ENCODE measurements at places on chromosomes 2 and 18.

GRCh38 chr2:26144031-26144430, 28.9 kb upstream of the GAREM2 start:
- no peak for DNase-seq

- DNase-seq = no peak
Measured at GRCh38 chr18:48824231-48824970, 126.4 kb downstream of the SMAD7 start.

DNA sequence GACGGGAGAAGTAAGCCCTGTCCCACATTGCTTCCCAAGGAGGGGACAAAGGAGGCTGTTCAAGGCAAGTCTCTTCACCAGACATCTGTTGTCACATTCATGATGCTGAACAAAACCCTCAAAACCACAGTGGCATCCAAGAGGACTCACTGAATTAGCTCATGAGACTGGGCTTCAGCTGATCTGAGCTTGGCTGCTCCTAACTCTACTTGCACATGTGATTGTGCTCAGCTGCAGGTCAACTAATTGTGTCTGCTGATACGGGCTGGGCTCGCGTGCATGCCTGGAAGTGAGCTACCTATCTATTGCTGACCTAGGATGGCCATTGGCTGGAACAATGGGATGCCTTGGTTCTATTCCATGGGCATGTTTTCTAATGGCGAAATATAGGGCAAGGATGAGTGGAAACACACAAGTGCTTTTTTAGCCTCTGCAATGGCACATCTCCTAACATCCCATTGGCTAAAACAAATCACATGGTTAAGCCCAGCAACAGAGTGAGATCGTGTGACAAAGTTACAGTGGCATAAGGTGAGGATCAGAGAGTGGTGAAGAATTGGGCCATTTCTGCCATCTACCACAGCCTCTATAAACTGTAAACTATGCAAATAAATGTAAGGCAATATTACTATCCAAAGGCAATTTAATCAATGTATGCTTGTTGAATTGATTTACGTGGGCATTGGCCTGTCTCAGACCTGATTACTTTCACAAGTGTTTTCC, 52.9 kb upstream of the CAPN13 start:
- DNase-seq = no peak

DNA sequence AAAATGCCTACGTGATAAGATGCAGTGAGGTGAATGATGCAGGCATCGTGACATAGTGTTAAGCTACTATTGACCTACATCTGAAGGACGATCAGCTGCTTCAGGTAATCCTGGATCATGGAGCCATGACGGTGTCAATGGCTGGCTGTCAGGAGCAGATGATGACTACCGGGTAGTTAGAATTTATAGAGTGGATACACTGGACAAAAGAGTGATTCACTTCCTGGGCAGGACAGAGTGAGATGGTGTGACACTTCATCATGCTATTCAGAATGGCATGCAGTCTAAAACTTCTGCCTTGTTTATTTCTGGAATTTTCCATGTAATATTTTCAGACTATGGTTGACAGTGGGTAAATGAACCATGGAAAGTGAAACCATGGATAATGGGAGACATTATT, 29.5 kb downstream of the METTL8 start:
- DNase-seq = no peak

- no peak for DNase-seq
Measured at GRCh38 chr2:71546275-71546638, 92.9 kb downstream of the DYSF start.

GRCh38 chr2:202035089-202035940, 1.7 kb downstream of the FZD7 start:
- no peak for DNase-seq

GRCh38 chr2:5914811-5915611, 222.8 kb downstream of the SOX11 start:
- DNase-seq = no peak

GRCh38 chr18:9520666-9521065, 45.4 kb downstream of the RALBP1 start:
- DNase-seq = no peak

GRCh38 chr2:144796164-144796563, 276.2 kb upstream of the ZEB2 start:
- DNase-seq = no peak

- DNase-seq = no peak
Measured at GRCh38 chr2:68193787-68194372, 36.2 kb downstream of the PNO1 start.

DNA sequence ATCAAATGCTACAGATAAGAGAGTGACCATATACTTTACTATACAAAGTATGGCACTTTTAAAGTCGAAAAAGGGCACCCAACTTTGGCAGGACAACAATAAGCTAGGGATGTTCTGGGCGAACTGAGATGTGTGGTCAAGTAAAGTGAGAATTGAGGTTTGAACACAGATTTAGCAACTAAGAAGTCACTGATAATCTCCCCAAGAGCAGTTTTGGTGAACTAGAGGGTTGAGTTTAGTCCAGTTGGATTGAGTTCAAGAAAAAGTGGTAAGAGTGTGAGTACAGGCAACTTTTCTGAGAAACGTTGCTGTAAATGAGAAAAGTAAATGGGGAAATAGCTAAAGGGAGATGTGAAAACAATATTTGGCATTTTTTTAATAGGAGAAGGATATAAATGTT, 65.5 kb upstream of the TGFA start:
- no peak for DNase-seq

GRCh38 chr2:186059096-186059495, 320.5 kb downstream of the FSIP2 start:
- no peak for DNase-seq

DNA sequence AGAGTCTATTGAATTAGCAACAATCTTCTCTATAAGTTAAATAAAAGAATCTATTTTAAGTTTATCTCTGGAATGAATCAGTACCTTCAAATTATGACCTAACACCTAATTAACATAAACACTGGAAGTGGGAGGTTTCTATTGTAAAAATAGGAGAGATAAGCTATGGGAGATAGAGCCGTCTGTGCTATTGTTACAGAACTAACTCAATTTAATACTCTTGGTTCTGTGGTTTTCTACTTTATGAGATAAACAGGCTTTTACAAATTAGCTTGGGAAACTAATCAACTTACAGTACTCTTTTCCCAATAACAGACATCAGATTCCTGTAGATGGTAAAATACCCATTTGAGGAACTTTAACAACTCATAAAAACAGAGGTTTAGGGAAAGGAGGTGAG, 25.6 kb upstream of the STAT1 start:
- DNase-seq = no peak

DNA sequence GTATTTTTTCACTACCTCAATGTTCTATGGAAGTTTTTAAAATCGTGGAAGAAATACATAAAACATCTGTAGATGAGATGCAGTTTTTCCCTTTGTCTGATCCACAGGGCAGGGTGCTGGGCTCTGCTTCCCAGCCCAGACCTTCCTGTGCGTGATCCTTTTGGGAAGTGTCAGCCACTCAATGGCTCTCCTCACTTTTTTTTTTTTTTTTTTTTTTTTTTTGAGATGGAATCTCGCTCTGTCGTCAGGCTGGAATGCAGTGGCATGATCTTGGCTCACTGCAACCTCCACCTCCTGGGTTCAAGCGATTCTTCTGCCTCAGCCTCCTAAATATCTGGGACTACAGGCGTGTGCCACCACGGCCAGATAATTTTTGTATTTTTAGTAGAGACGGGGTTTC, 32.8 kb downstream of the SOWAHC start:
- no peak for DNase-seq

- DNase-seq = no peak
Measured at GRCh38 chr18:46856973-46857372, 60.3 kb downstream of the PIAS2 start.

- DNase-seq = no peak
Measured at GRCh38 chr18:59941331-59941730, 41.5 kb downstream of the PMAIP1 start.

DNA sequence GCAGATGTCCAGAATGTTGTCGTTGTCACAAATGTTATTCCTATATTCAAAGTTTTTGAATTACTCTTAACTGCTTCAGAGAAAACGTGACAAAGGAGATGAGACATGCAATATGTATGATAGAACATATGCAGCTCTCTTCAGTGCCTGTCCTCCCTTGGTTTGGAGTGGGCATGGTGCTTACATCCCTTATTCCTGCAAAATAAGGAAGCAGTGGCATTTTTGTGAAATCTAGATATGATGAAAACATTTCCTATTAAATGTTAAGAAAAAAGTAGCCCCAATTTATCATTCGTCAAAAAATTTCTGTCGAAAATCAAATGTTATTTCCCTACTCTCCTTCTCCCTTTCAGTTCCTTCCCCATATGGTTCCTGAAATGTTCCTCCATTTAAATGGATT, 457.5 kb upstream of the FANCL start:
- DNase-seq = no peak

- no peak for DNase-seq
Measured at GRCh38 chr18:53402670-53403069, 821.8 kb downstream of the MBD2 start.

GRCh38 chr2:119264781-119265692, 41.4 kb downstream of the STEAP3 start:
- DNase-seq = no peak

GRCh38 chr2:153074207-153074606, 355.8 kb downstream of the ARL6IP6 start:
- DNase-seq = no peak

- DNase-seq = no peak
Measured at GRCh38 chr2:68135448-68136320, 22.0 kb upstream of the PNO1 start.

DNA sequence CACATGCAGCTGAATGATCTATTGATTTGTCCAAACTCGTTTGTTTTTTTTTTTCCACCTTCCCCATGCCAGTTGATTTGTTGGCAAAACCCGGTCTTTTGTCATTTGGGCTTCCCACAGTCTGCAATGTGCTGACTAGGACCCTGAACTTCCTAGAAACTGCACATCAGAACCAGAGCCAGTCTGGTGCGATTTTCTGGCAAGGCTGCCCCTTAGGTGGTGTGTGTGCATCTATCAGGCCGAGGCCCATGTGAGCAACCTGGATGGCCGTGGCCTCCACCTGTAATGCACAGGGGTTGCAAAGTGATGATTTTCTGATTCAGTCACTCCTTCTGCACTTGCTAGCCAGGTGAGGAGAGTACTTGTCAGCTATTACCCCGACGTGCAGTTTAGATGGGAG, 47.8 kb downstream of the NCK2 start:
- no peak for DNase-seq

DNA sequence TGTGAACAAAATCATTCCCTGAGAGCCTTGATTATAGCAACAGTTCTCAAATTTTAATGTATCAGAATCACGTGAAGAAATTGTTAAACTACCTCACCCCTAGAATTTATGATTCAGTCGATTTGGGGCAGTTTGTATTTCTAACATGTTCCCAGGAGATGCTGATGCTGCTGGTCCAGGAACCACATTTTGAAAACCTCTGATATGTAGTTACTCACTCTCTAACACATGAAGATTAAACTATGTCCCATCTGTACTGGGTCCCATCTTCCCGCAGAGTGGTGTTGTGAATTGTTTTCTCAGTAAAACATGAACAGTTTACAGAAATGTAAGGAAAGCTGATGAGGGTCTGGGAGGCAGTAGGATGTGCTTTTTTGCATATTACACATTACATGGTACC, 223.1 kb downstream of the CDH20 start:
- DNase-seq = no peak

DNA sequence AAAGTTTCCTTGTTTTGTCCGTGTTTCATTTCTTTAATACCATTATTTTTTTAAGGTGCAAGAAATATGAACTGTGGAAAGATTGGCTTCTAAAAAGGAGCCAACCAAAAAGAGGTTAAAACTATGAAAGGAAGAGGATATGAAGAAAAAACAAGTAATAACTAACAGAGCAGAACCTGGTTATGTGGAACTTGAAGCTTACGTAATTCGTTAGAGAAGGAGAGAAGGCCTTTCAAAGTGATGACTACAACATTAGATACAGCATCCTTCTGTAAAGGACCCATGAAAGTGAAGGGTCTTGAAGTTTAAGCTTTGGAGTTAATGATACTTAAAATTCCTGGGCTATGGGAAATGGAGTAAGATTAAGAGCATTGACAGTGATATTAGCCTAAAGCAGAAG, 84.5 kb downstream of the ANKRD12 start:
- no peak for DNase-seq

- DNase-seq = no peak
Measured at GRCh38 chr2:31066086-31066485, 72.2 kb downstream of the GALNT14 start.

- DNase-seq = no peak
Measured at GRCh38 chr2:159802673-159803072, 4.7 kb upstream of the CD302 start.

DNA sequence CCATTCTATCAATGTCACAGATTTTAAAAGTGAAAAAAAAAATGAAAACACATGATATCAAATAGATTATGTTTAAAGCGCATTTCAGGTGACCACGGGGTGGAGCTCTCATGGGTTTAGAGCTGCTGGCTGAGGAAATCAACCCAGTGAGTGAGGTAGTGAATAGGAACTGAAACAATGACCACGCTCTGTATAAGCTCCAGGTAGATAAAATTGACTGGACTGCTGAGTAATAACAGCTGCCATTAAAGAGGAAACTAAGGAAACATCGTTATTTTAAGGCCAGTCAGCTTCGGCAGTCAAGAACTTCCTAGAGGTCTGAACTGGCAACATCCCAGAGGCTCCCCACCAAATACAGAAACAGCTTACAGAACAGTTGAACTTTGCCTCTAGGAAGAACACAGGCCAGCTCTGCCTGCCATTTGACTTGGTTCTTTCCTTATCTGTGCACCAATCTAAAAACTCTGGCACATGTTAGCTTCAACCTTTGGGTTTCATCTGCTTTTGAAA, 185.9 kb downstream of the PDE1A start:
- DNase-seq = no peak

- no peak for DNase-seq
Measured at GRCh38 chr18:8091035-8091434, 518.2 kb upstream of the RAB12 start.
